Non-pigmented ciliary epithelial cell (primary cell): ENCODE measurements at places on chromosomes 2 and 18.
A peak's percentile ranks its signal among the peaks of the same experiment; 100 is the strongest.

- DNase-seq: no peak
Measured at GRCh38 chr2:113175042-113175628, 1.4 kb downstream of the PSD4 start.

DNA sequence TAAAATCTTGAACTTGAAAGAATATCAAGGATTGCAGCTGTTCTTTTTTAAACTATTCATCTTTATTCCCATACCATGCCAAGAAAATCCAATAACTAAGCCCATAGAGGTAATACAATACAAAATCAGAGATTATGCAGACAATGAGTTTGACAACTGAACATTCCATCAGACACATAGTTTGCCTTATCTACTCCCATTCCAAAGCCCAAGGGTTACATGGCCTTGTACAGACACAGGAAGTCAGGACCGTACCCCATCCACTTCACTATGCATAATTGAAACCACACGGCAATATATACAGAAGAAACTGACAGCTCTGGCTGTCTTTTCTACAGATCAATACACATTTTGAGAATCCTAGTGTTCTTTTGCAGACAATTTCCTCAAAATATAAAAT is 181.3 kb downstream of the TMX3 start:
- no peak for DNase-seq

GRCh38 chr2:174510583-174511189 is 23.9 kb upstream of the GPR155 start:
- no peak for DNase-seq

DNA sequence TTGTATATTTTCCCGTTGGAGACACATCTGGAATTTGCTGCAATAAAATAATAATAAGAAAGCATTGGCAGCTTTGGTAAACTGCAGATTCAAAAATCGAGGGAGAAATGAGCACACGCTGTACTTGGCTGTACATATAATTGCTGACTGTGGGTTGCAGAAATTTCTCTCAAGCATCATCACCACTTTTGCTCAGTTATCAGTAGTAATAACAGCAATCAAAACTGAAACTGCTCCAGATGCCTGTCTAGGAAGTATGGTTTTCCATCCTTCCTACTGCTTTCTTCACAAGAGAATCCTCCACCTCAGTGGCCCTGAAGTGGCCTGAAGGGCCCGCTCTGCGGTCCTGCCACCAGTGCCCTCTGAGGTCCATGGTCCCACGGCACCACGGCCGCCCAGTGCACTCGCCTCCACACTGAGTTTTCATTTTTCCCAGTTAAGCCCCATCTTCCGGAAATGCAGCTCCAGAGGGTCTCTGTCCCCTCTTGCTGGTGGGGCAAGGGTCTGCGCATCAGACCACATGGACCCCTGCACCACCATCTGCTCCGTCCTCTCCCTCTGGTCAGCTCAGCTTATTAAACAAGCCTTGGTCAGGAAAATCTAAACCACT is 3.9 kb downstream of the DUSP28 start:
- DNase-seq: no peak

DNA sequence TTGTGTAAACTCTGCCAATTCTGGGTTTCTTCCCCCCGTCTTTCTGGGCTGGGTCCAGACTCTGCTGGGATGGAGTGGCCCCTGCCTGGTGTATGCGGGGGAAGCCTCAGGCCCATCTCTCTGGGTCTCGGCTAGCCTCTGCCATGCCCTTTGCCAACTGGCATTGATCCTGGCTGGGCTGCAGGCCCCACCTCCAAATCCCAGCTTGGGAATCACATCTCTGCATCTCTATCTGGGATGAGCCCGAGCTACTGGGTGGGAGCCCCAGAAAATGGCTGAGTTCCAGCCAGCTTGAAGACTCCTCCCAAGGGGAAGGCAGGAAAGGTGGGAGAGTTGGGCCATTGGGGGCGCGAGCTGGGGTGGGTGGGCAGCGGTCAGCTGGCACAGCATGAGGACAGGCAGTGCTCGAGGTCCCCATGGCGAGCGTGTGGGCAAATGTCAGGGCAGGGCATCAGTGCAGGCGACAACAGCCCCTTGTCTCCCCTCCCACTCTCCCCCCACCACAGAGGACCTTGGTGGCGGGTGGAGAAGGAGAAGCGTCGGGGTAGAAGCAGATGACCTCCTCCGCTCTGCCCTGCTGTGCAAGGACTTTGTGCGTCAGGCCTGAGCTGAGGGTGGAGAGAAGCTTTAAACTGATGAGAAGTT is 139.4 kb downstream of the ASB1 start:
- DNase-seq: no peak

DNA sequence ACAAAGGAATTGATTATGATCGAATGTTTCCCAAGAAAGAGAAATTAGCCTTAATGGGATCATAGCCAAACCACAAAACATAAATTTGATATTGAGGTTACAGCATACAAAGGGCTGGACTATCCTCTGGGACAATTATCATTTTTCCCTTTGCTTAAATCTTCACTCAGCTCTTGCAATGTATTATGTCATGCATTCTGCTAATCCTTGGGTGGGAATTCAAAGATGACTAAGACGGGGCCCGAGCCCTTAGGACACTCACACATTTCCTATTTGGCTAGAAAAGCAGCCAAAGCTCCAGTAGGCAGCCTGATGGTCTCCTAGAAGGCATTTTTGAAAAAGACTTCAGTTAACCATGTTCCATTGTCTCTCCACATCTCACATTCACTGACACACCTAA is 17.2 kb upstream of the NMI start:
- peak; percentile 46 for DNase-seq

DNA sequence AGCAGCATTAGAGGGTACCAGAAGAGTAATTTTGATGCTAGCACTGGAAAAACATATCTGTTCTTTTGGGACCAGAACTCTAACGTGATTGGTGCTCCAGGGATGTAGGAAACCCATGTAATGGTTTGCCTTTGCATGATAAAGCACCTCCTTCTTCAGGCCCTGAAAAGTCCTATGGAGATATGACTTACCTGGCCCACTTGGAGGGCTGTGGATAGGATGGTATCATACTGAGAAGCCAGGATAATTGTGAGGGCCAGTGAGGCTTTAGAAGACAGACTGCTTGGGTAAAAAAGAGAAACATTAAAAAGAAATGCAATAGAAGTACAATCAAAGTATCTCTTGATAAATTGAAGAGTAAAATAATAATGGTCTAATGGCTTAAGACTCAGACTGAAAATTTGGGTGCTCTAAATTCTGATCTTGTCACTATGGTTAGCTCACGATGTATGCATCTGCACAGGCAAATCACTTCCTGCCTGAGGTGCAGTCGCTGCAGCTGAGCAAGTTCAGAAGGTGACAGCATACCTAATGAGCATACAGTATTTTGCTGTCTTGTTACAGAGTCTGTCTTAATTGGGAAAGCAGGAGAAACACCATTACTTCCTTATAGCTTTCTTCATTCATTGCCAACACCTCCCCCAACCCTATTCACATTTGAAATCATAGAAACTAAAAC is 371.5 kb downstream of the NUP35 start:
- no peak for DNase-seq

DNA sequence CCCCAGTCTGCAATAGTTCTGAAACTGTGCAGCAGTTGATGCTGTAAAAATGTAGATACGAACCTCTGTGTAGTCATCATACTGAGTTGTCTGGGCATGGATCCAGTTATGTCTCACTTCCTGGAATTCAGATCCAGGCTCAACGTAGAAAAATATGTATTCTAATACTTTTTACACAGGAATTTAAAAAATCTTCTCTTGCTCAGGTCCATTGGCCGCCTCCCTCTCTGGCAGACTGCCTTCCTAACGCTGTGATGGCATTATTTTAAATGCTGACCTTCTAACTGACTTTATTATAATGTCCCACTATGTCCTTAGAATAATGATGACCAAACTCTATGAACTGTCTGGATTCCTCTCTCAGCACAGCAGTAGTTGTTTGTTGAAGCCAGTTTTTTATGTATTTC is 119.6 kb downstream of the FEZ2 start:
- peak; percentile 88 for DNase-seq

- DNase-seq: no peak
Measured at GRCh38 chr2:234816056-234816455, 135.8 kb upstream of the SH3BP4 start.

GRCh38 chr2:149089068-149089467 is 50.6 kb downstream of the LYPD6B start:
- DNase-seq: no peak

DNA sequence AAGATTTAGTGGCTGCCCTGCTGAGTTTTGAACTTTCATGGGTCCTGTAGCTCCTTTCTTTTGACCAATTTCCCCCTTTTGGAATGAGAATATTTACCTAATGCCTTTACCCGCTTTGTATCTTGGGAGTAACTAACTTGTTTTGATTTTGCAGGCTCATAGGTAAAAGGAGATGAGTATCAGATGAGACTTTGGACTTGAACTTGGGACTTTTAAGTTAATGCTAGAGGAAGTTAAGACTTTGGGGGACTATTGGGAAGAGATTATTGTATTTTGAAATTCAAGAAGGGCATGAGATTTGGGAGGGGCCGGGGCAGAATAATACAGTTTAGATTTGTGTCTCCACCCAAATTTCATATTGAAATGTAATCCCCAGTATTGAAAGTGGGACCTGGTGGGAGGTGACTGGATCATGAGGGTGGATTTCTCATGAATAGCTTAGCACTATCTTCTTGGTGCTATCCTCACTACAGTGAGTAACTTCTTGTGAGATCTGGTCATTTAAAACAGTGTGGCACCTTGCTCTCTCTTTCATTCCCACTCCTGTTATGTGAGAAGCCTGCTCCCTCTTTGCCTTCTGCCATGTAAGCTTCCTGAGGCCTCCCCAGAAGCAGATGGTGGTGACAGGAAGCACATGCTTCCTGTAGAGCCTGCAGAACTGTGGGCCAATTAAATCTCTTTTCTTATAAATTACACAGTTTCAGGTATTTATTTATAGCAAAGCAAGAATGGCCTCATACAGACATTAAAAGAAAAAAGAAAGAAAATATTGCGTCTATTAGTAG is 6.1 kb downstream of the ADI1 start:
- DNase-seq: no peak

DNA sequence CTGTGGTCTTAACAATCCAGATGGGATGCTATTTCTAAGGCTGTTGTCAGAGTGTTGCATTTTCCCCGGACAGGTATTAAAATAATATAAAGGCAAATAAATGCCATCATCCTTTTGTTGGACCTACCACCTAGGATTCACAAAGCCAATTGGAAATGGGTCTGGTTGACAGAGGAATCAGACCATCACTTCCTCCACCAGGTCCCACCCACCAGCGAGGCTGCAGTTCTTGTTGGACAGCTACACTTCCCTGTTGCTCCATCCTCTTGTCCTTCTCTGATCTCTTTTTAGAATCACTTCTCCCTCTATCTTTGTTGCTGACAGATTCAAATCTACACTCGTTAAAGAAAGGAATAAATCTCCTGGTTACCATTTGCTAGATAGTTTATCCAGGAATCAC is 1.1 kb downstream of the TMEM169 start:
- no peak for DNase-seq

DNA sequence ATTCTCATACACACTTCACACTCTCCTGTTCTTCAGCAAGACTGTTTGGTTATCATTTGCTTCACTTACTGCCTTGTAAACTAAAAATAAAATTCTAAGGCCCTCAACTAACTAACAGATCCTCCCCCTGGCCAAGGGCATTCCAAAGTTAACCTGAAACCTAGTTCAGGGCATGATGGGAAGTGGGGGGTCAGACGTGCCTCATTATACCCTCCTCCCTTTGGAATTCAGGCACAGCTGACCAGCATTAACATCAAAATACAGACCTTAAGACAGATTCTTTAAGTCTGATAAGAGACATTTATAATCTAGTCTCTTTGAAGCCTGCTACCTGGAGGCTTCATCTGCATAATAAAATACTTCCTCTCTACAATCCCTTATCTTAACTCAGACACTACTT is 221.0 kb downstream of the NOL4 start:
- no peak for DNase-seq

- no peak for DNase-seq
Measured at GRCh38 chr2:72892506-72893173, 5.4 kb downstream of the SPR start.

DNA sequence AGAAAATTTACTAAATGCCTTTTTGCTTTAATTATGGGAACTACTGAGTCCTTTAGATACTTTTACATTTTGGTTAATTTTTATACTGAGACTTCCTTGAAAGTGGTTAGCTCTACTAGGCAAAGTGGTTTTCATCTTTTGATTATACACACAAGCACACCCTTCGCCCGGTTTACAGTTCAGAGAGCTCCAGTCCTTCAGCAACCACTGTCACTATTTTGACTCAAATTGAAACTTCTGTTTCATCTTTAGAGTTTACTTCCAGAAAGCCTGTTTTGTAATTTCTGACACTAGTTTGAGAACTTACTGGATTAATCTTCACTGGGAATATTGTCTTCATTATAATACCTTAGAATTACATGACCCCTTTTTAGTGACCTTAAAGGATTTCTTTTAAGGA is 140.3 kb upstream of the FOSL2 start:
- DNase-seq: no peak

- DNase-seq: no peak
Measured at GRCh38 chr2:51511002-51511401, 479.1 kb upstream of the NRXN1 start.

- DNase-seq: no peak
Measured at GRCh38 chr2:164224007-164224406, 397.3 kb downstream of the GRB14 start.

DNA sequence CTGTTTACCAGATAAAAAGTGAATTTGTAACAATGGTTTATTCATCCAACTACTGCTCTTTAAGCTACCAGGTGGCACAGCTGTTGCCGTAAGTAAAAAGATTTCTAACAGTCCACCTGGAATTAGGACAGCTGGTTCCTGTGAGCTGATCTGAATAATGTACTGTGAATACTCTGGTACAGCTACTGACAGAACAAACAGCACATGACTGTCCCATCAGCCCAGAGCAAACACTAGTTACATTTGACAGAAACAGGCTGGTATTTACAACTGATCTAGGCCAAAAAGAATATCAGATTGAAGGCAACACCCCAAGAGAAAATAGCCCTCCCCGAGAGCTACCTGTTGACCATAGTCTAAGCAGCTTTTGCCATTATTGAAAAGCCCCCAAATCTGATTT is 840.4 kb downstream of the CPS1 start:
- no peak for DNase-seq

GRCh38 chr2:24920098-24920808 is at the start of gene ADCY3:
ADCY3 (minus strand) TSS chr2:24920237; CDS start chr2:24918987, 1,250 bp downstream.
- DNase-seq: no peak
